ENCODE measurements at places on chromosomes 4 and X. TPM values are rescaled to one million over a fixed set of nuclear protein-coding genes. Genes with fewer than 3 reads are reported as not detected.

Gene SUPT20HL1
- not detected for total RNA-seq

Gene PDZD11
- total RNA-seq, result 29.6 TPM

Gene ARL9
- total RNA-seq, result not detected

Gene DCHS2
- 0.05 TPM for total RNA-seq

Gene JADE3
- 14.3 TPM for total RNA-seq

Gene PAGE2
- not detected for total RNA-seq

Gene NUDT11
- total RNA-seq, result not detected

Gene CRMP1
- not detected for total RNA-seq

Gene ADGRL3
- not detected for total RNA-seq
